Fibroblast of skin of left biceps (primary cell): ENCODE measurements at places on chromosomes 6 and 20.

GRCh38 chr6:48073976-48074767, 36.8 kb downstream of the PTCHD4 start:
- DNase-seq, result no peak

GRCh38 chr20:44166477-44166876, 20.5 kb downstream of the JPH2 start:
- no peak for DNase-seq

- no peak for DNase-seq
These were observed 13.1 kb downstream of the PRDM1 start for GRCh38 chr6:106099235-106099537.

DNA sequence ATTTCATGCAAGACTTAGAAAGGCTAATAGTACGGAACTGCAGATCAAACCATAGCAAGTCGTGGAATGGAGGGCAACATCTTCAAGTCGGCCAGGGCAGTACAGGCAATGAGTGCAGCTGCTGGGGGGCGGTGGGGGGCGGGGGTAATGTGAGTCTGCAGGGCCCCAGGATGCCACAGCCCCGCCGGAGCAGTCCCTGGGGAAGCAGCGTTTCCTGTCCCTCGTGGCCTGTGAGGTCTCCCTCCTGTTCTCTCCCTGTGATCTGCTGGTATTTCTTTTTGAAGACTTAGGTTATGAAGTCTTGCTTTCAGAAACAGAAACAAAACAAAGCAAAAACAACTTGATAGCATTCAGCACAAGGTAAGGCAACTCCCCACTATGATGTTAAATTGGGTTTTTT, 351.9 kb downstream of the FOXA2 start:
- DNase-seq, result no peak

DNA sequence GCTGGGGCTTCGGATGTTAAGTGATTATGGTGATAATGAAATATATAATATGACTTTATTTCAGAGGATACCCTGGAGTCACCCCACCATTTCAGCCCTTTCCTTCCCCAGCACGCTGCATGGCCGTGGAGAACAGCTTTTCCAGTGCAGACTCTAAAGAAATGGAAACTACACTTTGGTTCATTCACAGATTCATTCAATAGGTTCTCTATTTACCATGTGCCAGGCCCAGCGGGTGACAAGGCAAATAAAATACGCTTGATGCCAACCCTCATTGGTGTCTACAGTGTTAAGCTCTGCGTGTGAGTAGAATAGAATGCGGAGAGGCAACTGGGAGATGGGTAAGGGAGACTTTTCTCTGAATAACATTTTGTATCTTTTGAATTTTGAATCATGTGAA, 89.7 kb downstream of the TCP11 start:
- no peak for DNase-seq

DNA sequence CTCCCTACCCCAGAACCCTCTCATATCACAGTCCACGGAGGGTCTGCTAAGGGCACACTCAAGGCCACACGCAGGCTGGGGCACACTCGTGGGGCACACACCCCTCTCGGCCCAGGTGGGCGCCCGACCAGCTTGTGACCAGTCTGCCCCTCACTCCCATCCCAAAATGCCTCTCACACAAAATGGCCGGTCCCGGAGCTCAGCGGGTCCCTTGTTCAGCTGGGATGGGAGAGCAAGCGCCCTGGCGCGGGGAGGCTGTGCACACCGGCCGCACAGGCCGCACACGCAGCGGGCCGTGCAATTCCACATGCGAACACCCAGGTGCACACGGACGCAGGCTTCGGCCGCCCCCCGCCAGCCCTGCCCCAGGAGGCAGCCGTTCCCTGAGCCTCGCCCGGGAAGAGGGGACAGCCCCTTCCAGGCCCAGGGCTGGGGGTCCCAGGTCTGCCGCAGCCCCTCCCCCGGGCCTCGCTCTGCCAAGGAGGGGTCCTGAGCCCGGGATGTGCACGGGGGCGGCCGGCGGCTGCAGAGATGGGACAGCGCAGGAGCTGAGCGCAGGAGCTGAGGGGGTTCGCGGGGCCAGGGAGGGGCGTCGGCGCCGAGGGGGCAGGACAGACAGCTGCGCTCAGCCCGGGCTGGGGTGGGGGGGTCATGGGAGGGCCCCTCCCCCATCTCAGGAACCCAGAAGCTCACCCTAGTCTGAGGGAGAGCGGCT, 1.3 kb downstream of the KCNQ2 start:
- no peak for DNase-seq

- no peak for DNase-seq
These were observed 16.0 kb downstream of the PSMF1 start for GRCh38 chr20:1134355-1134754.

- no peak for DNase-seq
These were observed 3.3 kb upstream of the PGK2 start for GRCh38 chr6:49790341-49790740.

DNA sequence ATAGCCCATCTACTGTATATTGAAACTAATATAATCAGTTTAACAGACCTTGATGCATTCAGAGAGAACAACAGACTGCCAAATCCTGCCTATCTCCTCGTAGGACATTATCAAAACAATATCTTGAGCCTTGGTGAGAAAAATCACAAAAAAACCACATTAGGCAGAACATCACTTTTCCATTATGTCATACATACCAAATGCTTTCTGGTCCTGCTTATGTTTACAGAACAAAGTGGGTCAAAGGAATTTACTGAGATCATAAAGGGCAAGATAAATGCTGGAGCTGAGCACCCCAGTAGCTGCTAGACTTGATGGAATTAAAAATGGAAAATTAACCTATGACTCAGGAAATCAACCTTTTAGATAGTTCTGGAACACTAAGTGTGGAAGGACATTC, 195.3 kb upstream of the KCNK16 start:
- no peak for DNase-seq

DNA sequence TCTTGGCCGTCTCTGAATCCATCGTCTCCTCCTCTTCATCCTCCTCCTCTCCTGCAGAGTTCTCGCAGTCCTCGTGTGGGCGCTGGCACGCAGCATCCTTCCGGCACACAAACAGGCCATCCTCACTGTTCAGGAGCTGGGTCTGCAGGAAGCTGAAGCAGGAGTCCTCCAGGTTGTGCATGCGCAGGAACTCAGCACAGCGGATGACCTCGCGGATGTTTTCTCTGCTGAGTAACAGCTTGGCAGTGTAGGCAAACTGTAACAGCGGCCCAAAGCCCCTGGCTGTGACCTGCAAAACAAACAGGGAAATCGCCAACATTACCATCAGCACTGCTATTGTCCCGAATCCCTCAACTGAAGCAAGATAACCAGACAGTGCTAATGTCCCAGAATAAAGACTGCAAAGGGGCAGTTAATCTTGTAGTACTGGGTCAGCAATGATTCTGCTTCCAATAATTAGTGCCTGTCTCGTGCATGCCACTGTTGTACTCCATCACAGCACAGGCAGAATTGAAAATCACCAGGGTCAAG, 57.4 kb downstream of the GJA10 start:
- DNase-seq, result no peak

GRCh38 chr6:158607411-158608170, 37.0 kb downstream of the DYNLT1 start:
- DNase-seq, result no peak

GRCh38 chr6:21952367-21952766, 344.5 kb downstream of the PRL start:
- DNase-seq, result no peak

- DNase-seq, result no peak
These were observed 44.9 kb upstream of the JAG1 start for GRCh38 chr20:10718661-10719060.

- no peak for DNase-seq
These were observed 149.3 kb downstream of the TAF4 start for GRCh38 chr20:61916318-61916891.

DNA sequence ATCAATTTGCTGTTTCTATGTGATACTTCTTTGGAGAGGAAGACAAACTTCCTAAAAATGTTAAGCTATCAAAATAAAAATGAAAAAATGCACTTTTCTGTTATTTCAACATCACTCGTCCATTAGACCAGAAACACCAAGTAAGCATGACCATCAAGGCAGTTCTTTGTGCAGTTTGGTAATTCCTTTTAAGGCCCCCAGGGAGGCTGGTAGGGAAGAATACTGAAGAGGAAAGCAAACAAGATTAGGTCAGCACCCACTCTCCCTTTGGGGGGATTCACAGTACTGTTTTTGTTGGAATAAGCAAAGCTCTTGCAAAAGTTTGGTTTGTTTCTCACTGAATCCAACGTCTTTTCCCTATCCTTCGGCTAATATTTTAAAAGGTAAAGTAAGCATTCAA, 206.8 kb upstream of the SLC35B3 start:
- no peak for DNase-seq

GRCh38 chr6:28816909-28817807, 106.6 kb downstream of the TRIM27 start:
- DNase-seq, result peak; percentile 38

GRCh38 chr6:127641905-127642304, 64.9 kb downstream of the C6orf58 start:
- peak; percentile 3 for DNase-seq

GRCh38 chr6:137227871-137228302, 8.7 kb upstream of the IFNGR1 start:
- no peak for DNase-seq

GRCh38 chr6:157806131-157806855, 16.8 kb upstream of the SNX9 start:
- no peak for DNase-seq

GRCh38 chr6:78476561-78476960, 390.8 kb upstream of the IRAK1BP1 start:
- DNase-seq, result no peak

DNA sequence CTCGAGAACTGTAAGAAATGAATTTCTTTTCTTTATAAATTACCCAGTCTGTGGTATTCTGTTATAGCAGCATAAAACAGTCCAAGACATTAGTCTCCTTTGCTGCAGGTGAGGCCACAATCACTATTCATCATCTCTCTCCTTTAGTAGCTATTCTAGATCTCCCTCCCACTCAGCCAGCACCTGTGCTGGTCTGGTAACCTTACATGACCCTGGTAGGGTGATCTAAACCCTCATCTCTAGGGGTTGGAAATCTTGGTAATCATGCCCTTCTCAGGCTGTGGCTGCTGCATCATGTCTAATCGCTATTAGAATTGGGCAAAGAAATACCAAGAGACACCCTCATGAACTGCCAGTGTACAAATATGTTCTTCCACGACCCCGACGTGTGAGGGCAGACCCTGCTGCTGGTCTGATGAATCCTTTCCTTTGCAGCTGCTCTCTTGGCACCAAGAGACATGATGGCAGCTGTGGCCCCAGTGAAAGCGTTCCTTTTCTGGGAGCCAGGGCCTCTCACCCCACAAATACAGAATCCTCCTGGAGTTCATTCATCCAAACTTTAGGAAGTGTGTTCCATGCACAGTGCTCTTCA, 23.0 kb upstream of the IGF2R start:
- no peak for DNase-seq

DNA sequence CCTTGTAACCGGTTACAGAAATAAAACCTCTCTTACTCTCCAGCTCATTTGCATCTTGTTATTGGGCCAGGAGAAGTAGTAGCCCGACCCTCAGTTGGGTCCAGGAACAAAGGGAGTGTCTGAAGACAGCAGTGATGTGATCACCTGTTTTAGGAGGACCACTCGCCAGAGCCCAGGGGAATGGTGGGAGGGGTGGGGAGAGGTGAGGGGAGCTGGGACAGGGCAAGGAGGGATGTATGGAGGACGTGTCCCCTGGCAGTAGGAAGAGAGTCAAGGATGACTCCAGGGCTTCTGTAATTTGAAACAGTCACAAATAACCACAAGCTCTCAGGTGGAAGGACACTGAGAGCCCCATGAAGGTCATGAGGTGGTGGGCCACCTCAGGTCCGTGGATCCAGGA, 1.4 kb upstream of the PCMTD2 start:
- no peak for DNase-seq

DNA sequence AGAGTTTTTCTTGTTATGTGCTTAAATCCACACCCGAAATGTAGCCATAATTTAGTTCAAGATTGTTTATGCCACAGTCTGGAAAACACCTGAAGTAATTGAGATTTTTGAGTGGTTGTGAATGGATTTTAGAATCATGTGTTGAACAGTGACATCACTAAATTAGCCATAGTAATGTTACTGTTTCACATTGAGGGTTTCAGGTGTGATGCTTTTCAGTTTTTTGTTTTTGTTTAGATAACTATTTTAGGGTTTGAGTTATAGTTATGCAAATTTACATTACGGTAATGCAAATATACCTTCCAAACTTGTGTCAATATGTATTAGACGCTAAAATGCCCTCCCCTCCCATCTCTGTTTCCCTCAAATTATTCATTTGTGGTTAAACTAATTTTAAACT, 22.9 kb downstream of the QKI start:
- DNase-seq, result no peak

DNA sequence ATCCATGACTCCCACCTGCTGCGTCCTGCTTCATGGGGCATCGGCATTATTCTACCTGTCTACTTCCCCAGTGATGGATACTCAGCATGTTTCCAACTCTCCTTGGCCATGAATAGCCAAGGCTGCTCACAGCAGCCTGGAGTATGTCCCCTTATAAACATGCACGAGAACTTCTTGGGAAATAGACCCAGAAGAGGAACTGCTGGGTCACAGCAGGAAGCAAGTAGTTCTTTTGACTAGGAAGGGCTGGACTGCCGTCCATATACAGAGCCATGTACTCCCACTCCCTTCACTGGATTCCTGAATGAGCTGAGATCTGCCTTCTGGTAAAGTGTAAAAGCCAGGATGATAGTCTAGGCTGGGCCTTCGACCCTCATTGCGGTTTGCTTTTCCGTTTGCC, 106.3 kb upstream of the KCNK16 start:
- no peak for DNase-seq

GRCh38 chr6:163820745-163821458, 406.4 kb downstream of the QKI start:
- no peak for DNase-seq

GRCh38 chr6:167209577-167209975, 51.8 kb upstream of the GPR31 start:
- DNase-seq, result no peak

DNA sequence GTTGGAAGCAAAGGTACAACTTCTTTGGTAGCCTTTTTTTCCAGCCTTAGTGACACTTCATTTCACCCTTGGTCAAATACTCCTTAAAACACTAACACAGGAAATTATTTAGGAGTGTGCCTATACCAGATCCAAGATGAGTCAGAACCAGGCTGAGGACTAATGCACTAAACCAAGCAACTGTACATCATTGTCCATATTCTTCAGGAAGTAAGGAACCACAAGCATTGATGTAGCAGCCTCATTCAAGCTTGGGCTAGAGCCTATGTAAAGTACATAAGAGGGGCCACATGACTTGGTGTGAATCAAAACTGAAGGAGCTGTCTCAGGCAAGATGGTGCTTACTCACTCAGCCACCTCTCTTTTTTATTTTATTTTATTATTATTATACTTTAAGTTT, 20.7 kb upstream of the ADGB start:
- no peak for DNase-seq
